NCI-H1694 treated with DMSO at 0.1 percent for 48 hours (cell line): ENCODE measurements at places on chromosomes 11 and 22.

DNA sequence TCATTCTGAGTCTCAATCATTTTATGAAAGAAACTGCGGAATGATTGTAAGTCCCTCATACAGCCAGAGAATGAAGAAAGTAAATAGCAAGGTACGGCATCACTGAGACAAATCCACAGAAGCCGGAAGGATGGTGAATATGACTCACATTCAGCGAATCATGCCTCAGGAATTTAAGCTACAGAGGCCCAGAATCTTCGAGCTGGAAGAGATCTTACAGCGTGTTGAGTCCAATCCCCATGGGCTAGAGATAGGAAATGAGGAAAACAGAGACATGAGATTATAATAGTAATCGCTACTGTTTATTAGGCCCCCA, 173.2 kb downstream of the KIF18A start:
- no peak for DNase-seq

DNA sequence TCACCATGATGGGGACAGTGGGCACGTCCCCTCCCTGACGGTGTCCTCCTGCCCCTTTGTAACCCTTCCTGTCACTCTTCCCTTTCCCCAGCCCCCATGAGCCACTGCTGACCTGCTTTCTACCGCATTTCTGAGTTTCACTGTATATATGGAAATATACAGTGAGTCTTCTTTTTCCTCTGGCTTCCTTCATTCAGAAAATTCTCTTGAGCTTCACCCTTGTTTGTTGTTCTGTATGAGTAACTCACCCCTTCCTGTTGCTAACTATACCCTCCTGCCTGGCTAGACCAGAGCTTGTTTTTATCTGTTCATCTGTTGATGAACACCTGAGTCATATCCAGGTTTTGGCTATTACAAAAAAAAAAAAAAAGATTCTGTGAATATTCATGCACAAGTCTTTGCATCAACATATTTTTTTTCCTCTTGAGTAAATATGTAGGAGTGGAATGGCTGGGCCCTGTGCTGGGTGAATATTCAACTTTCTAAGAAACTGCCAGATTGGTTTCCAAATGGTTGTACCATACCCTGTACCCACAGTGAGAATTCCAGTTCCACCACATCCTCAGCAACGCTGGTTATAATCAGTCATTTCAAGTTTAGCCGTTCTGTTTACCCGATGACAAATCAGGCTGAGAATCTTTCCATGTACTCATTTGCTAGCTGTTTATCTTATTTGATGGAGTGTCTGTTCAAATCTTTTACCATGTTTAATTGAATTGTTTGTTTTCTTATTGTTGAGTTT, 62.0 kb downstream of the IGF2 start:
- DNase-seq, result no peak

DNA sequence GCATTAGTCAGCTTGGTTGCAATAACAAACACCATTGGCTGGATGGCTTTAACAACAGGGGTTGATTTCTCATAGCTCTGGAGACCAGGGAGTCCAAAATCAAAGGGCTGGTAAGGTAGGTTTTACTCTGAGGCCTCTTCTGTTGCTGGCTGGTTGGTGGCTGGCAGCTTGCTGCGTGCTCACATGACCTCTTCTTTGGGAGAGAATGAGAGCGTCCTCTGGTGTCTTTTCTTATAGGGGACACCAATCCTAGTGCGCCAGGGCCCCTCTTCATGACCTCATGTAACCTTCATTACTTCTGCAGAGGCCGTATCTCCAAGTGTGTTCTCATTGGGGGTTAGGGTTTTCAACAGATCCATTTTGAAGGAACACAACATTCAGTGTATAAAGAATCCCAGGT, 1308.3 kb downstream of the TBC1D22A start:
- peak; percentile 55 for DNase-seq

GRCh38 chr11:62245271-62245753, 3.3 kb downstream of the SCGB1D2 start:
- no peak for DNase-seq

GRCh38 chr11:16785520-16786128, 47.2 kb downstream of the C11orf58 start:
- peak; percentile 35 for DNase-seq

DNA sequence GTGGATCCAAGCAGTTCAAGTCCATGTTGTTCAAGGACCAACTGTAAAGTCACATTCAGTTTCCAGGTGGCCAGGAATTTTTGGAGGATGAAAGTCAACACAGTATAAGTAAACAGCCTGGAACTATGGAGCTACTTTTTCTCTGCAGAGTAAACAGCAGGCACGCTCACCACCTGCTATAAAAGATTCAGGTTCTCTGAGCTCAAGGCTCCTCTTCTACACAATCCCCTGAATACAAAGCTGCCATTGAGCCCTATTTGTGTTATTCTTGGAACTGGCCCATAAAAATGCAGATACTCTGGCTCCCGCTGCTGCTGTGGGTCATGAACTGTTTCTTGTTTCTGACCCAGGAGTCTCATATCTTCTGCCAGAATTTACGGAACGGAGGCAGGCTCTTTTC, 56.9 kb upstream of the PRR5 start:
- DNase-seq, result no peak

- no peak for DNase-seq
Observed at GRCh38 chr11:120510406-120511115, 987 bp upstream of the GRIK4 start.

GRCh38 chr11:11822946-11823345, 18.8 kb upstream of the USP47 start:
- no peak for DNase-seq

GRCh38 chr11:47524291-47524874, 28.5 kb downstream of the CELF1 start:
- DNase-seq, result peak; percentile 62

DNA sequence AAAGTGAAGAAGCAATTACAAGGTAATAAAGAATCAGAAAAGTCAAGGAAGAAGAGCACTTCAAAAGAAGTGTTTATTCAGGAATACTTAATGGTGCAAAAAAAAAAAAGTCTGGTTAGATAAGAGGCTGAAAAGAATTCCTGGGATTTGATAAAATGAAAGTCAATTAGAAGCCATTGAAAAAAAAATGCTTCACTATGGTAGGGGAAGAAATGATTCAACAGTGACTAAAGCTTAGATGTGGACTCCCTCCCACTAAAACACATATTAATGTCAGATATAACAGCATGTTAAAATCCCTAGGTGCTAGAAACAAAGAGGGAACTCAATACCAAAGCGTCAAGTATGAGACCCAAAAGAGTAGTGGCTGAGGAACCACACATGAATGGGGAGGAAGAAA, 335.3 kb upstream of the PITPNB start:
- no peak for DNase-seq

- DNase-seq, result no peak
Observed at GRCh38 chr11:64755681-64756361, 4.0 kb downstream of the PYGM start.

DNA sequence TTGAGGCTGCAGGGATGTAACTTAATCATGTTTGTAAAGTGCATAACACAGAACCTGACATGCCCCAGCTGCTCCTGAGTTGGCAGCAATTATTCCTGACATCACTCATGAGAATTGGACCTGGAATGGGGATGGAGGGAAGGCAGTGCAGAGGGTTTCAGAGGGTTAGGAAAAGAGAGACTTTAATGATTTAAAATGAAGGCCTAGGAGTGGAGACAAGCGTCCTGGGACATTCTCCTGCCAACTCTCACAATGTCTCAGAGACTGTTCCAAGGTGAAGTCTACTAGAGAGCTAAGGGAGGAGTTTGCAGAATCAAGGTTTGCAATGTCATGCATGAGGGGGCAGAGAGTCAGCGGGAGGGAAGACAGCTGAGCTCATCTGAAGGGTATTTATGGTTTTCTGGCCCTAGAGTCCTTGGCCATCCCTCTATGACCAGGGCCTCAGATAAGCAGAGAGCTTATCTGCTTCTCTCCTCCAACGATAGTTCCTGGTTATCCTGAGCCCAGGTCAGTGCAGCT, 36.9 kb downstream of the GGTLC2 start:
- no peak for DNase-seq

- no peak for DNase-seq
Observed at GRCh38 chr11:4851033-4851432, 2.0 kb upstream of the OR51S1 start.

DNA sequence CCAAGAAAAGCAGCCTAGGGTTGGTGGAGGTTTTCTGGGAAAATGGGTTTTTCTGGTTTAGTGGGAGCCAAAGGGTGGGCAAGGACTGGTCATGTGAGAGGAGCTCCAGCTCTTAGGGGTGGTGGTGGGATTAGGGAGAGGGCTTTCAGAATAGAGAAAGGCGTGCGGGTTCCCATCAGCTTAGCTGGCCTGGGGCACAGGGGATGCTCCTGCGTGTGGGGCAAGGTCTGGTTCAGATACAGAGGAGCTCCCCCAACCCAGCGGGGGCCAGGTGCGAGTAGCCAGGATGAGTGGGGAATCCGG, 644 bp downstream of the TMEM134 start:
- DNase-seq, result no peak
